ENCODE measurements at places on chromosomes 6 and 20.

DNA sequence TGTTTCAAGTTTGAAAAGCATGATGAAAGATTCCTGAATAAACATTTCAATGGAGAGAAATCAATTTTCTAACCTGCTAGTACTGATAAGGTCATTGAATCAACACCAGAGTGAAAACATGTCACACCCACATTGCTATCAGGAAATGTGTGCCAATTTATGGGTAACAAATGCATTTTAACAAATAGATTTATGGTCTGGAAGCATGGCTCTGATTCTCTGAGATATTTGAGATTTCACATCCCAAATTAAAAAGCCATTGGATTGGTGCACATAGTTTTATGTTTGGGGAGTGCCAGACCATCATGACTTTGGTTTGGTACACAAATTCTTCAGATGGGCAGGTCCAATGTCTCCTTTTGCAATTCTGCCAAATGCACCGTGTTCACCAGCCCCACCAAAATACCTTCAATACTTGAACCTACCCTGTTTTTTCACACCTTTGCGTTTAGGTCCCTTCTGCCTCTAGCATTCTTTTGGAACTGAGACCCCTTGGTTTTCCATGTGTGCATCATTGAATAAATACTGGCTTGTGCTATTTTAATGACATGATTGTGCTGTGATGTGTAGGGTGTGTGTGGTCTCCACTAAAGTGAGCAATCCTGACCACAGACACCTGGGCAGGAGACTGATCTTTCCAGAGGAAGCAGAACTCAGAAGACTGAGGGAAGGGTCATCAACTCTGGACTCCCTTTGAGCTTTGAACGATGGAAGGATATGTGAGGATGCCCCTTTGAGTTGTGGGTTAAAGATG, 20.4 kb downstream of the IL20RA start:
- no peak for DNase-seq

GRCh38 chr20:11935212-11936154, 17.8 kb downstream of the BTBD3 start:
- no peak for DNase-seq

- DNase-seq: no peak
Measured at GRCh38 chr20:57908704-57909630, 199.2 kb upstream of the PMEPA1 start.

GRCh38 chr20:57838670-57839151, 128.9 kb upstream of the PMEPA1 start:
- no peak for DNase-seq

- no peak for DNase-seq
Measured at GRCh38 chr6:128074567-128074966, 173.7 kb upstream of the THEMIS start.

DNA sequence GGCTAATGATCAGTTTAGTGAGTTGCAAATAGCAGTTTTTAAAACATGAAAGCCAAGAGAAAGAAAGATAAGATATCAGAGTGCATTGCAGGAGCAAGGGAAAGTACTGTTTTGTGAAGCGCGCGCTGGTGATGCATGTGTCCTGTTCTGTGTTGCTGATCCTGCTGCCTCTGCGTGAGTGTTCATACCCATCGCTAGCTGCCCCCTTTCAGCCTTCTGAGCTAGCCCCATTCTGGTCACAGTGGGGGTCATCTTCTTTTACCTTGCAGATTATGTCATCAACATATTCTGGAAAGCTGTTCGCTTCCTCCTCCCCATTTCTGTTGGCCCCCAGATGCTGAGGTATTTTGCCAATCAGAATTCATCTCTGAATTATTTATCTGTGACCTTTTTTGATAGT, 1.9 kb downstream of the MRAP2 start:
- no peak for DNase-seq

DNA sequence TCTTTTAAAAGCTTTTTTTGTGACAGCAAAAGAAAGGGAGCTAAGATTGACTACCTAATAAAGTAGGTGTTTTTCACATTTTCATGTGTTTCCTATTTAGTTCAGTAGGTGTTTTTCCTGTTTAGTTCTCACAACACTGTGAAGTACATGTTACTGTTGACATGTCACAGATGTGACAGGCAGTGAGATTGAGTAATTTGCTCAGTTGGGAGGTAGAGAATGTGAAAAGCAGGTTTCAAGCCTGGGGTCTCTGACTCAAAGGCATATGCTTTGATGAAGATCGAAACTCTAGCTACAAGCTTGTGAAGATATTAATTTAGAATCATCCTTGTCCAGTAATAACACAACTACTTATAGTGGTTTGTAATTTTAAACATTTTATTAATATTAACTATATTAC, 43.1 kb downstream of the SLX4IP start:
- DNase-seq: no peak

DNA sequence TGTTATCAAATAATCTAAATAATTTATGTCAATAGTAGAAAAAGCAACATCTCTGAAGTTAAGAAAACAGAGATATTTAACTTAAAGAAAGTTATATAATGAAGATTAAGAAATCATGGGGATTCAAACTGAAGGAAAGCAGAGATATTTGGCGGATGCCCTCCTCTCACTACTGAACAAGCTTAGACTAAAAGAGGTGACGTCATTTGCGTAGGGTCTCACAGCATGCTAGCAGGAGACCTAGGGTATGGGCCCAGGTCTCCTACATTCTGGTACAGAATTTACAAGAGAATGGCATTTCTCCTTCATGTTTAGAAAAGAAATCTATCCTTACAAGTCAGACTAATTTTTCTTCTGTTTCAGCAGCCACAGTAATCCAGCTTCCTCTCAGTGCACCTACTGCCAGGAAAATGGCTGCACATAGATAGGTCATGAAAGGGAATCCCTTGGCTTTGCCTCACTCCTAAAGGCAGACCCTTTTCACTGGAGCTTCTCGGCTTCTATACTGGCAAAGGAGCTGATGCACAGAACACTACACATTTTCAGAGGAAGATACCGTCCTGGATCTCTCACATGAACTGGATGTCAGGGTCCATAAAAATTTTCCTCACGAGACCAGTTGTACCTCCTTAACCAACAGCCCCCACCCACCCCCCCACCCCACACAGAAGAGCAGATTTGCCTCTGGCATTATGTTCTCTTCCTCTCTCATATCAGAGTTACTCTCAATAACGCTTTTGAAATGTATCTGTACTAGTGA, 41.8 kb upstream of the DST start:
- DNase-seq: no peak

- DNase-seq: no peak
Measured at GRCh38 chr20:17430125-17430950, 100.8 kb downstream of the BFSP1 start.

GRCh38 chr6:36703982-36704381, 6.4 kb downstream of the RAB44 start:
- DNase-seq: no peak

DNA sequence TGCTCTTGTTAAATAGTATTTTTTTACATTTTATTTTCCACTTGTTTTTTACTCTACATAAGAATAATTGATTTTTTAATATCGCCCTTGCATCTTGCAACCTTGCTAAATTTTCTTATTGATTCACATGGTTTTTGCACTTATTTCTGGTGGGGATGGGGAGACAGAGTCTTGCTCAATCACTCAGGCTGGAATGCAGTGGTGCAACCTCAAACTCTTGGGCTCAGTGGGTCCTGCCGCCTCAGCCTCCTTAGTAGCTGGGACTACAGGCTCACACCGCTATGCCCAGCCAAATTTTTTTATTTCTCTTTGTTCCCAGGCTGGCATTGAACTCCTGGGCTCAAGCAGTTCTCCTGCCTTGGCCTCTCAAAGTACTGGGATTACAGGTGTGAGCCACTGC, 30.3 kb downstream of the LIN28B start:
- no peak for DNase-seq

- no peak for DNase-seq
Measured at GRCh38 chr6:98833307-98834059, 891 bp upstream of the POU3F2 start.

- no peak for DNase-seq
Measured at GRCh38 chr6:54903884-54904283, 57.3 kb downstream of the FAM83B start.

GRCh38 chr6:156776840-156777576, at the start of gene ARID1B:
ARID1B (plus strand) TSS chr6:156777378; CDS start chr6:156777681, 303 bp downstream.
- peak; percentile 65 for DNase-seq

GRCh38 chr6:12152023-12152970, 137.9 kb upstream of the EDN1 start:
- no peak for DNase-seq

DNA sequence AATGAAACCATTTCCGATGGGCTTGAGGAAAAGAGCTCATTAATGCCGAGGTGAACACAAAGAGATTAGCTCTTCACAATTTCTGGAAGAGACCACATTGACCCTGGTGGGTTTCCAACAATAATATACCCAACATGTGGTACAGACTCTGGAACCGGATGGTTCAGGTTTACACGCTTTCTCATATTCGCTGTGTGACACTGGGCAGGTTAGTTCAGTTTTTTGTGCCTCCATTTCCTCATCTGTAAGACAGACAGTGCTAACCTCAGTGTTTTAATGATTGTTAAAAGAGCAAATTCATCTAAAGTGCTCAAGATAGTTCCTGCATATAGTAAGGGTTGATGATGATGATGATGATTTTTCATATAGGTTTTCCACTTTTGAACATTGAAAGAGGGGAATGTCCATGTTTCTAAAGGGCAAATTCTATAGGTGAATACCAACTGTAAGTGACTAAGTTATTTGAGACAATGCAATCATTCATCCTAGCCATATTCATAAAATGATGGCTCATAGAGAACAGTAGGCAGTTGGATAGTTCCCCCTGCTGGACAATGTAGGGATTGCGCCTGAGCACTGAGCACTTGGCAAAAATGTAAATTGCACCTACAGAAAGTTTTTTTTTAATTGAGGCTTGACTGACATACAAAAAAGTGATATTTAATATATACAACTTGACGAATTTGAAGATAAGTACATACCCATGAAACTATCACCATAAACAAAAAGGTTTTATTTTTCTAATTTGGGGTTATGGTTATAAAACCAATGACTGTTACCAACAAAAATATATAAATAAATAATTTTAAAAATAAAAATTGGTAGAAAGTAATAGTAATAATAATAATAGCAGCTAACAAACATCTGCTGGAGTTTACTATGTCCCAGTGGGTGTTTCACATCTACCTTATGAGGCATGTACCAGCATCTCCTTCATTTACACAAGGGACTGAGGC, 2.1 kb upstream of the PERP start:
- peak; percentile 67 for DNase-seq

Data from stimulated activated CD4-positive, alpha-beta T cell treated with anti-CD3 and anti-CD28 coated beads, Interleukin-1b, Interleukin-23, amount 100 ng/mL, for 4 hours (primary cell).